ENCODE measurements at places on chromosomes 5 and 9.

GRCh38 chr5:59608745-59609144, 284.8 kb downstream of the PDE4D start:
- DNase-seq: no peak

DNA sequence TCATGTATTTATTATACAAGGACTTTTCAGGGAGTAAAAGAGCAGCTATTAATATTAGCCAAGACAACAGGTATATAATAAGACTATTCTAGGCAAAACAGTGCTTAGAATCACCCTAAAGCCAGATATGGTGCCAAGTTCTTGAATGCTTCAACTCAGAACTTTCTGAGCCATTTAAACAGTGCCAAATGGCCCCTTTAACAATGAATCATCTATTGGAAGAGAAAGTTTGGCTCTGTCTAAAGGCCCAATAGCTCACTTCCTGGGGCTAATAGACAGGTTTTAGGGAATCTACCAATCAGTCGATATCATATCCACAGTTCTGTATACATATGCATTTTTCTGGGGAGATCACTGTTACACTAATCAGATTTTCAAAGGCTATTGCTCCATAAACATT, 42.9 kb downstream of the ZNF474 start:
- no peak for DNase-seq

GRCh38 chr9:114172981-114173833, 17.9 kb downstream of the COL27A1 start:
- no peak for DNase-seq

GRCh38 chr5:103938146-103938695, 375.6 kb upstream of the NUDT12 start:
- DNase-seq: no peak

GRCh38 chr9:115194216-115194615, 76.3 kb upstream of the TNC start:
- no peak for DNase-seq

- DNase-seq: no peak
Observed at GRCh38 chr9:137303151-137303892, 1.3 kb upstream of the NRARP start.

DNA sequence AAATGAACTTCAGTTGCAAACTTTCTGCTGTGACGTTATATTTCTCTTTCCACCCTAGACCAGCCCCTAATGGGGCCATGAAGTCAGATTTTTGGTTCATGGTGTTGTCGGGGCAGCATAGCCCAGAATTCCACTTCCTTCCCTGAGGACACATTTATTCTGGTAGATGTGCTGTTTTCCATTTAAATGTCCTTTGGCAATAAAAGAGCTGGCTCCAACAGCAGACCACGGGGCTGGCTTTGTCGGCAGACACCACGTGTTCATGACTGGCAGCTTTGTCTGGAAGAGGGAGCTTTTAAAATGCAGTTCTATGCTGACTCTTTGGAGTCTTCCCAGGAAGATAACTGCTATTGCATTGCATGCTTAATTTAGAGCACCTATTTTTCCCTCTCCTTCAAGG, 17.6 kb upstream of the LCP2 start:
- no peak for DNase-seq

DNA sequence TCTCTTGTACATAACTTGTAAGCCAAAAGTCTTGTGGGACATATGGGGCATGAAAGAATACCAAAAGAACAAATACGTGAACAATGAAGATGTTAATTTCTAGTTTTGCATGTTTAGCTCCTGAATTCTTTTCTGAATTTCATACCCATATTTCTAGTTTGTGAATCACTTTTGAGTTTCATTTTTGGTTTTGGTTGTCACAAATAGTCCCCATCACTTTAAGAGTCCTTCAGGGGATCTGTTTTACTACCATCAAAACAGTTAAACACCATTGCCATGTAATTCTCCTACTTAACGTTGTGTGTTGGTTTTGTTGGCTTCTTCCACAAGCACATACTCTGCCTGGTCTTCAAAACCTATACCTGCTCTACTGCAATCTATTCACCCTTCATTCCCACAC, 27.0 kb downstream of the VCAN start:
- no peak for DNase-seq

DNA sequence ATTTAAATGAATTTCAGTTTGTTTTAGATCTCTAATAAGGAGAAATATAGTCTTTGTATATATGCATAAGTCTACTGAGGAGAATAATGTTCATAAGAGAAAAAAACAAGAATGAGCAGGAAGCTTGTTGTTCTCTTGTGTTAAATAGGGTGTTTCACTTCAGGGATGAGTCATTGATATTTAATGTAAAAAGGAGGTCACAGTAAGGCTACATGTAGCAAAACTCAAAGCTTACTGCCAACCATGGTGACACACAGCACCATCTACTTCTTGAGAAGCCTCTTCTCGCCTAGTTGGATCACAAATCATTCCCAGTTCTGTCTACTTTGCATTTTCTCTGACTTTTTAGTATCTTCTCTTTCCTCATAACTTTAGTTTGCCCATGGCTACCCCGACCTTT, 1466.0 kb upstream of the C9orf72 start:
- no peak for DNase-seq

DNA sequence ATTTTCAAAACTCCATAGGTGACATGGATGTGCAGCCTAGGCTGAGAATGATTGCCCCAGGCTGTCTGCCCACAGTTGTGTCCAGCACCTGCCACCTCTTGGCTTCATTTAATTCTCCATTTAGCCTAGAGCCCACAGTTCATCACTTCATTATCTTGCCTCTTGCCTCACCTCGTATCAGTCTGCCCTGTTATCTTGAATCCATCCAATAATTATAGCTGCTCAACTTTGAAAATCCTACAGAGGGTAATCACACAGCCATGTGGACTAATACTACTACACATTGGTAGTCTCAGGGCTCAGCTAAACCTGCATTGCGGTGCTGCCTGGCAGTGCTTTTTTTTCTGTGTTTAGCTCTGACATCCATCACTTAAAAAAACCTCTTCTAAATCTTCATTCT, 7.4 kb downstream of the UGCG start:
- no peak for DNase-seq

GRCh38 chr9:94676446-94677131, 37.3 kb upstream of the FBP1 start:
- no peak for DNase-seq

DNA sequence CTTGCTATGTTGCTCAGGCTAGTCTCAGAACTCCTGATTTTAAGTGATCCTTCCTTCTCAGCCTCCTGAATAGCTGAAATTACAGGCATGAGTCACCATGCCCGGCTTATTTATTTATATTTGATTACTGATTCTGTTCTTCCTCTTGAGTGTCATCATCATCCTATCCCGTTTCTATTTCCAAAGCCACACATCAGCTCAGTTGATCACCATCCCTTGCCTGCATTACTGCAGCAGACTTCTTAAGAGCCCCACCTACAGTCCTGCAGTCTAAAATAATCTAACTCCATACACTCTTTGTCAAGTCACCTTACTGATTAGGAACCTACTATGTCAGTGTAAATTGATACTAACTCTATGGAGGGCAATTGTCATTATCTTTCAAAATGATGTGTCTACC, 138.9 kb upstream of the RAI14 start:
- no peak for DNase-seq

- no peak for DNase-seq
Observed at GRCh38 chr5:72308853-72309191, 11.2 kb downstream of the MRPS27 start.

- DNase-seq: no peak
Observed at GRCh38 chr9:17600962-17601593, 22.2 kb downstream of the SH3GL2 start.

DNA sequence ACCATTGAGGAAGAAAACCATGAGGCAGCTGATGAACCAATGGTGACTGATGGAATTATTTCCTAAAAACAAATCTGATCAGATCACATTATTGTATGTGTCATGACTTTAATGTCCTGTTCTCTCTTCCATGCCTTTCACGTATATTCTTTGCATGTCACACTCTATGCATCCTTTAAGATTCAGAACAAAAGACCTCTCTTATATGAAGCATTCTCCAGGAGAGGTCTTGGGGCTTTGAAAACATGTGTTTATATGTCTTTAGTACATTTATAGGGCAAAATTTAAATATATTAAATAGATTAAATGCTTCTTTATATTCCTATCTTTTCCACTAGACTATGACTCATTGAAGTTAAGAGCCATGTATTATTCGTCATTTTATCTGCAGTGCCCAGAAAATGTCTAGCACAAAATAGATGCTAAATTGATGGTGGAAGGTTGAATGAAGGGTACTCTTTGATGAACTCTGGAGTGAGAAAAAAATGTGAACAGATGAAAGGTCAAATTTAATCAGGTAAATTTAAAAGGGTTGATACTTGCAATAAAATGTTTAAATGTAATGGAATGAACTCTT, 196.3 kb downstream of the PSAT1 start:
- DNase-seq: no peak
